ENCODE measurements at places on chromosomes 5 and 9.

- no peak for DNase-seq
Measured at GRCh38 chr9:35285731-35286130, 123.9 kb downstream of the UNC13B start.

- DNase-seq: no peak
Measured at GRCh38 chr5:138029501-138029900, 3.4 kb downstream of the FAM13B start.

- no peak for DNase-seq
Measured at GRCh38 chr5:147690595-147690994, 91.9 kb downstream of the JAKMIP2 start.

- no peak for DNase-seq
Measured at GRCh38 chr5:9054322-9054721, 491.6 kb downstream of the SEMA5A start.

GRCh38 chr5:14385019-14385418 is 196.6 kb upstream of the OTULINL start:
- DNase-seq: no peak

DNA sequence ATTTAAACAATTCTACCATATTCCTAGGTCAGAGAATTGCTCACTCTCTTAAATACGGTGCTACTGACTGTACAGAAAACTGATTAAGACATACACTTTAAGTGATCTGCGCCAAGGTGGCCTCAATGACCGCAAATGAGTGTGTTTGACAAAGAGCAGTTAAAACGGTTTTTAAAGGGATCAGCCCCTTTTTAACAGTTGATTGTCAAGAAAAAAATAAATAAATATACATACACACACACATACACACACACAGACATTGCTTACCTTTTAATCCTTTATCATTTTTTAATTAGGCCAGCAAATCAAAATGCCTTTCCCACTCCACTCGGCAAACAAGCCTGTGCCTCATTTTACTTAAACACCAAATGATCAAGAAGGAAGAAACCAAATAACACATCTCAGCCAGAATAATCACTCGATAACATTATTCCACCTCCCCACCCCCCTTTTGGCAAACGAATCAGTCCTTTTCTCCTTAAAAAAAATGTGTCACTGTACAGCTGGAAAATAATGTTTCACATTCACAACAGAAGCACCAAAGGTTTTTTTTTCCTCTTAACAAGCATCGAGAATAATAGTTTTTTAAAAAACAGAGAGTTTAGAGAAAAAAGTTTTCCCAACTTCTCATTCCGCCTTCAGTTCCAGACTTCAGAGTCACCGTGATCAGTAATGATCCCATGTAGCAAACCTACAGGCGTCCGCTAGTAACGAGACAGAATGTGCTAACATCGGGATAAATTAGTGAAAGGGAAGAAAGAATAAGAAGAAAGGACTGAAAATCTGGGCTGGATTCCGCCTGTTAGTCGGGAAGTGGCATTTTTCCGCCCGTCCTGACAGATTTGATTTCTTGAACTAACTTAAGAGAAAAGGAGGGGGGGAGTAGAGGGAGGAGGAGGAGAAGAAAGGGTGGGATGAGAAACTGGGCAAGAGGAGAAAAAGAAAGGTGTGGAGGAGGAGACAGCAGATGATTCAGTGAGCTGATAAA is at the start of gene ZNF608:
TSS of gene ZNF608 (minus strand) at position 712 of the 988 bp plus-strand sequence. CDS start 1,650 bp downstream, outside the sequence.
- no peak for DNase-seq

- no peak for DNase-seq
Measured at GRCh38 chr9:78072586-78073199, 41.1 kb upstream of the GNAQ start.

- no peak for DNase-seq
Measured at GRCh38 chr5:65820373-65820772, 98.4 kb downstream of the NLN start.

- DNase-seq: no peak
Measured at GRCh38 chr5:124823380-124823779, 76.9 kb upstream of the ZNF608 start.

DNA sequence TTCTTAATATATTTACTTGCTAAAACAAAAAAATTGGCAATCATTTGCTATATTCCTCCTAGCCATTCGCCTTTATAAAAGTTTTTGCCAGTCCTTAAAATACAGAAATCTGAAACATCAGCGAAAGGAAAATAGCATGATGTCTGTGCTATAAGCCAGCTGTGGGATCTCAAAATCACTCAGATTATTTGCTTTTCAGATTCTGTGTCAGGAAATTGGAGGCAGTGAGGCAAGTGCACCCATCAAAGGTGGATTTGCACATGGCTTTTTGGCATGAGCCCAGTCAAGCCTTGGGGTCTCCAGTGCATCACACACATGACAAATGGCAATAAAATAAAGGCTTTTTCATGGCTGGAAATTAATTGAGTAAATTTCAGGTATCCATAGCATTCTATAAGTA is 196.8 kb upstream of the DAPK1 start:
- DNase-seq: no peak

DNA sequence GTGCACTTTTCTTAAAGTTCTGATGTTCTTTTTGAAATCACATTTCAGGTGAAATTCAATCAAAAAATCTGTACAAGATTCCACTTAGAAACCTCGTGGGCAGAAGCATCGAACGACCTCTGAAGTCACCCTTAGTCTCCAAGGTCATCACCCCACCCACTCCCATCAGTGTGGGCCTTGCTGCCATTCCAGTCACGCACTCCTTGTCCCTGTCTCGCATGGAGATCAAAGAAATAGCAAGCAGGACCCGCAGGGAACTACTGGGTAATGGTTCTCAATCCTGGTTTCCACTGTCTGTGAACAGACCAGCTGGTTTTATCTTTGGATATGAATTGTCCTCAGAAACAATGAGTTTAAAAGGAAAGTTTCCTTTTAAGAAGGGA is 8.1 kb upstream of the SLC2A8 start:
- DNase-seq: no peak

- DNase-seq: no peak
Measured at GRCh38 chr5:74634611-74635286, 5.8 kb downstream of the ENC1 start.

All from esophagus squamous epithelium (tissue), 5 donors.